Spinal cord (tissue), 10 donors: ENCODE measurements at places on chromosomes 13 and 19.

DNA sequence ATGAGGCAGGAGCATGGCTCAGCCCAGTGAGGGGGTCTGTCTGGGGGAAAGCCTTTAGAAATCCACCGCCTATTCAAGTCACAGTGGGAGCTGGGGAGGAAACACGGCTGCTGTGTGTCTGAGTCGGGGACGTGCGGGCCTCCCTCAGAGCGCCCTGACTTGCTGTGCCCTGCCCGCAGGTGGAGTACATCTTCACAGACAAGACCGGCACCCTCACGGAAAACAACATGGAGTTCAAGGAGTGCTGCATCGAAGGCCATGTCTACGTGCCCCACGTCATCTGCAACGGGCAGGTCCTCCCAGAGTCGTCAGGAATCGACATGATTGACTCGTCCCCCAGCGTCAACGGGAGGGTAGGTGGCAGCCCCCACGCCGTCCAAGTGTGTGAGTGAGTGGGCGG, 137.8 kb upstream of the MCF2L start:
- no peak for DNase-seq

DNA sequence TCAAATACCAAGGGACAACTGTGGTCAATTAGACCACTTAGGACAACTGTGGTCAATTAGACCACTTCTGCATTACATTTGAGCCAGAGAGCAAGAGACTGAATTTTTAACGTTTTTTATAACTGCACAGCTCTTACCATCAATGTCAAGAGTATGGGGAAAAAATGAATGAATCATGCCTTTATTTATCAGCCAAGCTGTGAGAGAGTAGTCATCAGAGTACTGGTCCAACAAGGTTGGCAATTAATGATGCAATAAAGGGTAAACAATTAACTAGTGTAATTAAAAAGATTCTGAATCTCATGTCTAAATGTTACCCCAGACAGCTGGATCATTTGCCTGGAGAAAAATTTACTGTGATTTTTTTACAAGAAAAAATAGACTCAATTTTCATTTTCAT, 381.1 kb downstream of the LIG4 start:
- DNase-seq, result no peak

GRCh38 chr13:32008518-32009175, 22.9 kb upstream of the FRY start:
- no peak for DNase-seq

- DNase-seq, result peak; percentile 75
Measured at GRCh38 chr19:37655689-37656371, 565 bp upstream of the ZFP30 start.

DNA sequence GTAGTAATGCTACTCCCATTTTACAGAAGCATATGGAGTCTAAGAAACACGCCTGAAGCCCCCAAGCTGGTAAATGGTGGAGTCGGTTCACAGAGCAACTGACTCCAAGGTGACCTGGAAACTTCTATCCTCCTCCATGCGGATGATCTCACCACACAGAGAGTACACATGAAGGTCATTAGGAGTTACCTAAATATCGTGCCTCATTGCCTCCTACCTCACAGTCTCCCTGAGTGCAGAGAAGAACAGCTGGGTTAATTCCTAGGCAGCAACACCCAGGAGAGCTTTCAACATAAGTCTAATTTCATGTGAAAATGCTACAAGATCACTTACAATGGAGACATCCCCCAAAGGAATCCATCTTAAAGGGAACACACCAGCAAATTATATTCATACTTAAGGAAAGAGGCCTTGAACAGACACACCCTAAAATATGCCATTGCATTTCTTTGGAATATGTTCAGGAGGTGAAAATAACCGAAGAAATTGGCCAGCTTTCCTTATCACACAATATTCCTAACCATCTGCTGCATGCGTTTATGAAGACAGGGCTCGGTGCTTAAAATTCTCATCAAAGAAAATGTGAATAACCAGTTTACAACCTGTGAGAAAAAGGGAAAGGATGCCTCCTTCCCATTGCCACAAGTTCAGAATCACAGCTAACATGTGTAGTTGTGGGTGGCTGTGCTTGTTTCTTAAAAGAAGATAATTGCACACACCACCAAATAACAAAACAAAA, 203.6 kb upstream of the NBEA start:
- DNase-seq, result no peak

DNA sequence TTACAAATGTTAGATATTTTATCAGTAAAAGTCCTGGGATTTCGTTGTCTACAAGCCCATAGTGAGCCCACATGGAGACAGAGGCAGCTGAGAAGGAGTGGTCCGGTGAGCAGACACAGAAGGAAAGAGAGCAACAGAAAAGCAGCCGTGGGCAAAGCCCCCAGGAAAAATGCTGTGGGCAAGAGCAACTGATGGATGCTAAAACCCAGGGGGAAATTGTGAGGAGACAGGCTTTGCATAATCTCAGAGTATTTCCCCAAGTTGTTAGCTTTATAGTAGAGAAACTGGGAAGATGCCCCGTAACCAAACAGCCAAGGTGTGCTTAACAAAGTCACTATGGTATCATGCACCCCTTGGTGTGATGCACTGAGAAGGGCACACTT, 35.1 kb downstream of the GJA3 start:
- DNase-seq, result no peak

DNA sequence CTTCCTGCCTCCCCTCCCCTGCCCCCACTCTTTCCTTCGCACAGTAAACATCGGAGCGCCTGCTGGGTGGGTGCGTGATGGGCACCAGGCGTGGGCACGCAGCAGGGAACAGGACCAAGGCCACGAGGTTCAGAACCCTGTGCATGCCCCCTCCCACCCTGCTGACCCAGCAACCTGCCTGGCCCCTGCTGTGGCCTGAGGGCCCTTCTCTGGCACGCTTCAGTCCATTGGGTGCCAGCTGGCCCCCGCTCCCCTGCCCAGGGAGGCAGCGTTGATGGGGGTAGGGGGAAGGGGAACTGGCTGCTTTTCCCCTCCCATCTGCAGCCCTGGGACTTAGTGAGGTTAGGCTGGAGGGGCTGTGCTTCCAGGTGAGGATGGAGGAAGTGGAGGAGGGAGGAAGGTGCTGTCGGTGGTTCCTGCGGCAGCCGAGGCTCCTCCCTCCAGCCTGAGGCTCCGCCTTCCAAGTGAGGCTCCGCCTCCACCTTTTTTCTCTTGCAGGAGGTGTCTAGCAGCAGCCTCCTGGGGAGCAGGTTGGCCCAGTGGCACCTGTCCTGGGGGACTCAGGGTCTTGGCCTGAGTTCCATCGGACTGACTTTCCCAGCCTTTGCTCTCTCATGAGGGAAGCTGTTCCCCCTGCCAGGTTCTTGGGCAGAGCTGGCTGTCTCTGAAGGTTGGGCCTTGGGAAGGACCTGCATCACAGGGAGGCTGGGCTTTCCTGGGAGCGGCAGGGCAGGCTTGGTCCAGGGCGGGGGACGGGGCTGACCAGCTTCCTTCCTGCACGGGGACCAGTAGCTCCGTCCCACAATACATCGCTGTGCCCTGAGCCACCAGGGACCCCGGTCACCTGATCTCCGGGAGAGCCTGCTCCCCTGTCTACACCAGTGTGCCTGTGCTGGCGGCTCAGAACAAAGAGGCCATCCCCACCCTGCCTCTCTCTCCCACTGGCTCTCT, 7.3 kb downstream of the PIAS4 start:
- no peak for DNase-seq

- DNase-seq, result peak; percentile 22
Measured at GRCh38 chr19:6767357-6768235, at the start of gene SH2D3A. Gene SH2D3A (minus strand): TSS chr19:6767435. CDS start chr19:6763748, 3,687 bp downstream.

DNA sequence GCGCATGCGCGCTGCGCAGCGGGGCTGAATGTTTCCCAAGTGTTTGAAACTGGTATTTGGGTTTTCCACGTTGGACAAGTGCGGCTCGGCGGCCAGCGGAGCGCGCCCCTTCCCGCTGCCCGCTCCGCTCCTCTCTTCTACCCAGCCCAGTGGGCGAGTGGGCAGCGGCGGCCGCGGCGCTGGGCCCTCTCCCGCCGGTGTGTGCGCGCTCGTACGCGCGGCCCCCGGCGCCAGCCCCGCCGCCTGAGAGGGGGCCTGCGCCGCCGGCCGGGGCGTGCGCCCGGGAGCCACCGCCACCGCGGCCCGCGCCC, at the start of gene ING1:
TSS of gene ING1 (plus strand) at position 59 of the 311 bp plus-strand sequence. CDS start 450 bp downstream, outside the sequence.
- DNase-seq, result no peak

DNA sequence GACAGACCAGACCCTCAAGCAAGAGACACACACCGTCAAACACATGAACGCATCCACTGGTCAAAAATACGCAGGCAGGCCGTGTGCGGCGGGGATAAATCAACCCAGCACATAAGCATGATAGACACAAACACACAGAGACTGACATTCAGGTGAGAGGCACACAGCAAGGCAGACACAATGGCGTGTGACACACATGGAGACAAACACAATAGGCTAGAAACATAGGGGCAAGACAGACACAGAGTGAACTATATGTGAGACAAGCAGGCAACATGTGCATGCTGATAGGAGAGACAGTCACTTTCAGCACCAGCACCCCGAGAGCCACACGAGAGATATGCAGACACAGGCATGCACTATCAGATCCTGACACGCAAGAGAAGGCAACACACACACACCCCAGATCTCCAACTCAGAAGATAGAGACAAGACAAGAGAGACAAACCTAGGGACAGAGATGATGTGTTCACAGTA, 6.9 kb upstream of the JUNB start:
- no peak for DNase-seq

DNA sequence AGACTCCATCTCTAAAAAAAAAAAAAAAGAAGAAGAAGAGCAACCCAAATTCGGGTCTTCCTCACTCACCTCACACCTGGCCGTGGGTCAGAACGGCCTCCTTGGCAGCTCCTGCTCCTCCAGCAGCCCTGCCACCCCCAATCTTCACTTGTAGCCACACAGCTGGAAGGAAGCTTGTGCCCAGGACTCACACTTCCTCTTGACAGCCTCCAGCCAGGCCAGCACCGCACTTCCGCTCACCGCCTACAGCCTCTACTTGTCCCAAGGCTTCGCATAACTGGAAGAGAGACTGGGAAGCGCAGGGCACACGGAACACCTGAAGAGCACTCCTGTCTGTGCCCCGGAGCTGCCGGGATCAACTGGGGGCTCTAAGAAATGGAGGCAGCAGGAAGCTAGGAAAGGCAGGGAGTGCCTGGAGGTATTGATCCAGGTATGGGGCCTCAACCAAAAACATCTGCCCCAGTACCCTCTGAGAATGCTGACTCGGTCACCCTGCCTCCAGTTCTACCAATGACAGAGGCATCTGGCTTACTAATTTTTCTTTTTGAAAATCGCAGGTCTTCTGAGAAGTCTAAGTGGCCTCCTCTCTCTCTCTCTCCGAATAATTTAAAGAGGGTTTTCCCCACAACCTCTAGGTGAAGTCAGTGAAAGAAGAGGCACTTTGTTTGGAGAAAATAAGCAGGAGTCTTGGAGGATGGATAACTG, 31.1 kb upstream of the ATP12A start:
- no peak for DNase-seq

GRCh38 chr13:101416181-101417042, at the start of gene NALCN:
Gene NALCN (minus strand): TSS chr13:101416508. CDS start chr13:101399126, 17,382 bp downstream.
- DNase-seq, result peak; percentile 35

- no peak for DNase-seq
Measured at GRCh38 chr19:10625762-10626138, 397 bp downstream of the SLC44A2 start.

GRCh38 chr19:2227415-2228156, 8.5 kb downstream of the PLEKHJ1 start:
- DNase-seq, result no peak

- DNase-seq, result no peak
Measured at GRCh38 chr13:44281252-44282000, 92.2 kb upstream of the SERP2 start.

DNA sequence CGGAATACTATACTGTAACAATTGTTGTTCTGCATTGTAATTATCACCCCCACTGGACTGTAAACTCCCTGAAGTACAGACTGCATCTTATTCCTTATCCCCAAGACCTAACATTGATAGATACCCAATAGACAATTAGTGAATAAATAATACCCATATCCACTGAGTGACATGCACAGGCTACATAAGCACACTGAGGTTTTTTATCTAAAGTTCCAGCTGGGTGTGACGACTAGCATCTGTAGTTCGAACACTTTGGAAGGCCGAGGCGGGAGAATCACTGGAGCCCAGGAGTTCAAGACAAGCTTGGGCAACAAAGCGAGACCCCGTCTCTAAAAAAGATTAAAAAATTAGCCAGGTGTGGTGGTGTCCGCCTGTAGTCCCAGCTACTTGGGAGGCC, 2.5 kb downstream of the KPNA3 start:
- DNase-seq, result no peak

DNA sequence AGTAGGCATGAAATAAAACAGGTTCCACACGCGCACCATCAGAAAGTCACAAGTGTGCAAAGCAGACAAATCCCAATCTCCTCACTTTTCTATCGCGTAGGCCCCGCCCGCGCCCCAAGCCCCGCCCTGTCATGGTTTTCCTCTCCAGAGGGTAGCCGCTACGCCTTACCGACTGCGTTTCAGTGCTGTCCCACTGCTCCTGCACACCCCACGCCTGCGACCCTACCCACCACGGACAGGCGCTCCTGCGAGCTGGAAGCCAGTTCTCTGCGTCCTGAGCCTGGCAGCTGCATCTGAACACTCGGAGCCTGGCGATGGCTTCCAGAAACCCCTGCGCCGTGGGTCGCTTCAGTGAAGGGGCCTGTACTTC, 379 bp upstream of the ZNF470 start:
- no peak for DNase-seq

DNA sequence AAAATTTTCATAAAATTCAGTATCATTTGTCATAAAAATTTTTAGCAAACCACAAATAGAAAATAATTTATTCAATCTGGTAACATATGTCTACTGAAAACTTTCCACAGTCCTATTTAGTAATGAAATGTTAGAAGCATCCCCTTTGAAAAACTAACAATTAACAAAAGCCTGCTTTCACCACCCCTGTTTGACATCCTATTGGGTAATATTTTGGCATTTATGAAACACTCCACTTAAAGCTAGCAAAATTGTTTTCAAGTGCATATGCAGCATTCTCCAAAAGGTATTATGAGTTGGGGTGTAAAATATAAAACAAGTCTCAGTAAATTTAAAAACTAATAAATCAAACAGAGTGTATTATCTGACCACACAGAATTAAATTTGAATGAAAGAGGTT, 189.4 kb downstream of the NBEA start:
- DNase-seq, result no peak

DNA sequence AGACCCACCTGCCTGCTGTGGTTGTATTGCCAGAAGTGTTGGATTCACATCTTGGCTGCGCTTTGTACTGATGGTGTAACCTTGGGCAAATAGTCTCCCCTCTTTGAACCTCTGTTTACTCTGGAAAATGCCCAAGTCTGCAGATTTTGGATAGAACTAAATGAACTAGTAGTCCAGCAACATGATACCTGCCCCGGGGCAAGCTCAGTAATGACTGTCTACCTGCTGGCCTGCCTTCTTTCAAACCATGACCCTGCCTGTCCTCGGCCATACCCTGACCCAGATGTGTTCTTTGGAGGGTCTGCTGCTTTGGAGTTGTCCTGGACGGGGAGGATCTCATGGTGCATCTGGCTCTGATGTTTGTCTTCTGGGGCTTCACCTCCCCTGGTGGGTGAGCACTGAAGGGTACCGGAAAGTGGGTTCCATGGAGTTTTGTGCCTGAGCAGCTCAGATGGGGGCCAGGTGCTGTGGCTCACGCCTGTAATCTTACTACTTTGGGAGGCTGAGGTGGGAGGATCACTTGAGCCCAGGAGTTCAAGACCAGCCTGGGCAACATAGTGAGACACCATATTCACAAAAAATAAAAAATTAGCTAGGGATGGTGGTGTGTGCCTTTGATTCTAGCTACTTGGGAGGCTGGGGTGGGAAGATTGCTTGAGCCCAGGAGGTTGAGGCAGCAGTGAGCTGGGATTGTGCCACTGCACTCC, 59.5 kb downstream of the TNFRSF19 start:
- DNase-seq, result no peak

GRCh38 chr19:49957262-49957915, 3.6 kb downstream of the SIGLEC11 start:
- DNase-seq, result no peak

GRCh38 chr13:105838231-105838630, 697.2 kb downstream of the EFNB2 start:
- no peak for DNase-seq
